Coronary artery (tissue), 2 donors: ENCODE measurements at places on chromosomes 4 and X.

DNA sequence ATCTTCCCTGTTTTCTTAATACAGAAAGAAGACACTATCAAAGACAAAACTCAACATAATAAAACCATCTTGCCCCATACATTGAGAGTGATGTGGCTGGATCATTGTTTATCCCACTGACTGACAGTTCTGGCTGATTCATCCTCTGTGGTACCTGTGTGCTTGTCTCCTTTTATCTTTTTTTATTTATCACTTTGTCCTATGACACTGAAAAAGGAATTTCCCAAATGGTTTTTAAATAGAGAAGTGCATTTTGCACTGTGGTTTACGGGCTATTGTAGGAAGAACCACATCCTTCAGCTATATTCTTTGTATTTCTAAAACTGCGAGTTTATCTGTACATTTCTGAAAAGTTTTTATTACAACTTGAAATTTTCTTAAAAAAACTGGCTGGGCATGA, 15.0 kb downstream of the TTC29 start:
- DNase-seq = no peak

DNA sequence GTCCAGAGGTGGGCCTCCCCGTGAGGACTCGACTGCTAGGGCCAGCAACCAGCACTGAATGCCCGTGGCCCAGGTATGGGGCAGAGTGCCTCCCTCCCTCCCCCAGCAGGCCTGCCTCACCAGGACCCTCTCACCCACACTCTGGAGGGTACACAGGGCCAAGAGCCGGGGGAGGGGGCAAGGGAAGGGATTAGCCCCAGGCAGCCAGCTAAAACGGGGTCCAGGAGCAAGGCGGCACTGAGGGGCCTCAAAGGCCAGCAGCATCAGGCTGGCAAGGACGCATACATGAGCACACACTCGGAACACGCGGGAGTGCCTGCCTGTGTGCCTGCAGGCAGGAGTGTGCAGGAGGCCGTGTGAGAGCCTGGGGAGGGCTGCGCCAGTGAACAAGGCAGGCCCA, 18.3 kb upstream of the DUSP9 start:
- DNase-seq = no peak

- DNase-seq = no peak
Measured at GRCh38 chr4:181959121-181959520, 284.1 kb upstream of the TENM3 start.

GRCh38 chrX:22660756-22661155, 339.0 kb upstream of the DDX53 start:
- DNase-seq = no peak

DNA sequence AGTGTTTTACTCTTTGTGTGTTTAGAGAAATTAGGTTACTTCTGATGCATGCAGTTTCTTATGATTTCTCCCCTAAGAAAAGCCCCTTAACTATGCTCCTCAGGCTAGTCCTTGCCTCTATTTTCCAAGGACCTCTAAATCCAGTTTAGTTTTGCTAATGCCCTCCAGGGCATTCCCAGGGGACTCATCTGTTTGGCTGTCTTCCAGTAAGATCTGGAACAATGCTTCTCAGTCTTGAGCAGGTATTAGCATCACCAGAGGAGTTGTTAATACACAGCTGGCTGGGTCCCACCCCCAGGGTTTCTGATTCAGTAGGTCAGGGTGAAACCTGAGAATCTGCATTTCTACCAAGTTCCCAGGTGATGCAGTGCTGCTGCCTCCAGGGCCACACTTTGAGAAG, 56.9 kb downstream of the OTC start:
- no peak for DNase-seq

DNA sequence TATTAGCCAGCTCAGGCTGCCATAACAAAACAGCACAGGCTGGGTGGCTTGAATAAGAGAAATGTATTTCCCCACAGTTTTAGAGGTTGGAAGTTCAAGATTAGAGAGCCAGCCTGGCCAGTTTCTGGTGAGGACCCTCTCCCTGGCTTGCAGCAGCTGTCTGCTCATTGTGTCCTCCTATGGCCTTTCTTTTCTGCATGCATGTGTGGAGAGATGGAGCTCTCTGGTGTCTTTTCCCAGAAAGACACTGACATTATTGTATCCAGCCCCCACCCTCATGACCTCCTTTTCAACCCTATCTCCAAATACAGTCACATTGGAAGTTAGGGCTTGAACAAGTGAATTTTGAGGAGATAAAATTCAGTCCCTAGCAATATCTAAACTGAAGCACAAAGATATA, 263.8 kb upstream of the PABPC4L start:
- DNase-seq = no peak
